CD4-positive, alpha-beta T cell treated with Interferon gamma for 1 hour (primary cell): ENCODE measurements at places on chromosomes 16 and 17.
A peak's percentile ranks its signal among the peaks of the same experiment; 100 is the strongest.

GRCh38 chr16:48049847-48050246 is 105.9 kb downstream of the ABCC12 start:
- no peak for DNase-seq

- DNase-seq = peak; percentile 15
Measured at GRCh38 chr17:41486809-41487530, 2.7 kb downstream of the KRT36 start.

DNA sequence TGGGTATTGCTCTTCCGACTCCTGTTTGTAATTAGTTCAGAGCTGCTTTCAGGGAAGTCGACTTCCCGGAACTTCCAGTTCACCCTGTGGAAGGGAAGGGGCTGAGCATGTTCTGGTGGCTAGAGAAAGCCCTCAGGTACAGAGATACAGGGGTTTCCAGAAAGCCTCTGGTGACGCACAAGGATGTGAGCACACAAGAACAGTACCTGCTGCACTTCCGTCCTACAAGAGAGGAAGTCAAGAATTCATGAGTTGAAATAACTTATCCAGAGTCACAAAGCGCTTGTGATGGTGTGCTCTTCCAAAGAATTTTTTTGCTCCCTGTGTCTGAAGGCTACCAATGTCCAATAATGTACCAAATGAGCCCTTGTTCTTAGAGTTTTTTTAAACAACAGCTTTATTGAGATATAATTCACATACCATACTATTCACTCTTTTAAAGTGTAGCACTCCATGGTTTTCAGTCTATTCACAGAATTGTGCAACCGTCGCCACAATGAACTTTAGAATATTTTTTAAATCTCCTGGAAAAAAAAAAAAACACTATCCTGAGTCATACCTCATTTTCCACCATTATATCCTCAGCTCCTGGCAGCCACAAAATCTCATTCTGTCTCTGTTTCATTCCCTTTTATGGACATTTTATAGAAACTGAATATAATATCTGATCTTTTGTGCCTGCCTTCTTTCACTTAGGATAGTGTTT is 327.6 kb downstream of the CDH13 start:
- DNase-seq = no peak

GRCh38 chr16:78368121-78369102 is 269.0 kb downstream of the WWOX start:
- DNase-seq = no peak

DNA sequence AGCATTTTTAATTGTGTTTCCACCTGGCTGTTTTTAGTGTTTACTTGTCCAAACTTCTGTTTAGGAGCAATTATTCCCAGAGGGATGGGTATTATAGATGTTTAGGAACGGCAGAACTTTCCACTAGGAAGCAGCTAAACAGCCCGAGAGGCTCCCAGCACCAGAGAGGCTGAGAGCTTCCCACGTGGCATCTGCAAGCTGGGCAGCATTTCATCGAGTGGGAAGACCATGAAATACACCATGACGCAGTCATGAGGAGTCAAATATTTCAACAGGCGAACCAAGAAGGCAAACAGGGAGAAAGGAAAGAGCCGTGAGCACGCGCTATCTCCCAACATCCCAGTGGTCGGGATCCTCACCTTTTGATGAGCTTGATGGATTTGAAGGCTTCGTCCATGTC is 24.1 kb downstream of the TMEM204 start:
- no peak for DNase-seq

- peak; percentile 7 for DNase-seq
Measured at GRCh38 chr16:14193316-14193871, 122.3 kb downstream of the MRTFB start.

GRCh38 chr17:69853541-69854224 is 221.3 kb upstream of the KCNJ16 start:
- DNase-seq = no peak

- DNase-seq = no peak
Measured at GRCh38 chr17:15966879-15967248, 21.9 kb downstream of the ADORA2B start.

- peak; percentile 84 for DNase-seq
Measured at GRCh38 chr17:42554250-42555121, 1.8 kb downstream of the HSD17B1 start.

- DNase-seq = no peak
Measured at GRCh38 chr17:56641373-56641772, 47.9 kb downstream of the NOG start.

DNA sequence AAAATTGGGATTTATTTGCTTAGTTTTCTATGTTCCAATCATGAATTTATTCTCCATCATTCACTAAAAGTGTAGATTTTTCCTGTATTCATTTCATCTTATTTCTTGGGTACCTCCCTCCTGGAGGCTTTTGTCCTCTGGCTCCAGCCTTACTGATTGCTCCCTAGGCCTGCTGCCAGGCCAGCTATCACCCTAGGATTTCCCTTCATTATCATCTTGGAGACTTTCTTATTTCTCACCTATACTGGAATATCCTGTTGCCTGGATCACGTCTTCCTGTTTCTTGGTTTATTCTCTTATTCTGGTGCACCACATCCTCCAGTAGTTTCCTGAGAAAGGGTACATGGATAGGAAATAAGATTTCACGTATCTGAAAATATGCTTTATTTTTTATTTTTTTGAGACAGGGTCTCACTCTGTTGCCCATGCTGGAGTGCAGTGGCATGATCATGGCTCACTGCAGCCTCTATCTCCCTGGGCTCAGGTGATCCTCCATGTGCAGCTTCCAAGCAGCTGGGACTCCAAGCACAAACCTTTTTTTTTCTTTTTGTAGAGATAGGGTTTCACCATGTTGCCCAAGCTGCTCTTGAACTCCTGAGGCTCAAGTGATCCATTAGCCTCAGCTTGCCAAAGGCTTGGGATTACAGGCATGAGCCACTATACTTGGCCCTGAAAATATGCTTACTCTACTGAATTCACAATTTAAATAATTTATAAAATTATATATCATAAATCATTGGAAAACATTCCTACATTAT is 13.3 kb upstream of the KPNB1 start:
- DNase-seq = no peak

DNA sequence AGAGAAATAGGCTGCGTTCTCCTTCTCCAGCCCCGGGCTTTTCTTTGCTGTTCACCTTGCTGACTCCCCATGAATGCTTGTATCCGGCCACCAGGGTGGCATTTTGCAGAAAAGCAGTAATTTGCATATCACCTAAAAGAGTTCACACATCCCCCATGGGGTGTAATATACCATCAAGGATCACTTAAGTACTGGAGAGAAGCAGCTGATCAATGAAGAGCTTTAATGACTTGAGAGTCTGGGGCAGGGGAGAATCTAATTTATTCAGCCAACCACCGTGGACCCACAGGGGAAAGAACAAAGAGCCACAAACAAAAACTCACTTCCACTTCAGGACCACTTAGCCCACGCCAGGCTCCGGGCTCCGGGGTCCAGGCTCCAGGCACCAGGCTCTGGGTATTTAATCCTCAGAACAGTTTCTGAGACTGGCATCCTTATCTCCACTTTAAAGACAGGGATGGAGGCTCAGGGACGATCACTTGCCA is 33.9 kb upstream of the SEC14L1 start:
- no peak for DNase-seq

DNA sequence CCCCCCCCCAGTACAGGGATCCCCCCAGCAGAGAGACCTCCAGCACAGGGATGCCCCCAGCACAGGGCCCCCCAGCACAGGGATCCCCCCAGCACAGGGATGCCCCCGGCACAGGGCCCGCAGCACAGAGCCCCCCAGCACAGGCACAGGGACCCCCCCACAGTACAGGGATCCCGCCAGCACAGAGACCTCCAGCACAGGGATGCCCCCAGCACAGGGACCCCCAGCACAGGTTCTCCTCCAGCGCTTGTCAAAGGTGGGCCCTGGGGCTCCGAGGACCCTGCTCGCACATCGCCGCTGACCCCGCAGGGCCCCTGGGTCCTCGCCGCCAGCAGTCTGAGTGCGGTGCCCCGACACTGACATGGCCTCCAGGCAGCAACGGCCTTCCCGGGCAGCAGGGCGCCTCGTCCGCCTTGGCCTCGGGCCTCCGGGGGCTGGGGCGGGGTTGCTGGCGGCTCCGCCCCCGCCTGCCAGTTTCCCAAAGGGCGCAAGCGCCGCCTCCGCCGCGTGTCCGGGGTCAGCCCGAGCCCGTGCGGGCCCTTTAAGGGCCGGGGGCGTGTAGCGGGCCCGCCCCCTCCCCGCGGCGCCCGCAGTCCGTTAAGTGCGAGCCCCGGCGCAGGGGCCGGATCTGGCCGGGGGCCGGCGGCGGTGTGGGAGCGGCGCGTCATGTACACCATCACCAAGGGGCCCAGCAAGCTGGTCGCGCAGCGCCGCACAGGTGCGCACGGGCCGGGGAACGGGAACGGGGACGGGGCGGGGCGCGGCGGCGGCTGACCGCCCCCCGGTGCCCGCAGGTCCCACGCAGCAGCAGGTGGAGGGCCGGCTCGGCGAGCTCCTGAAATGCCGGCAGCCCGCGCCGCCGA is at the start of gene MCRIP2:
TSS of gene MCRIP2 (plus strand) at position 503 of the 863 bp plus-strand sequence. CDS start at position 667, 164 bp downstream.
- DNase-seq = peak; percentile 59

- DNase-seq = peak; percentile 75
Measured at GRCh38 chr16:88442727-88443576, 10.1 kb upstream of the ZFPM1 start.

GRCh38 chr16:67843343-67843765 is 1.2 kb downstream of the THAP11 start:
- DNase-seq = no peak

DNA sequence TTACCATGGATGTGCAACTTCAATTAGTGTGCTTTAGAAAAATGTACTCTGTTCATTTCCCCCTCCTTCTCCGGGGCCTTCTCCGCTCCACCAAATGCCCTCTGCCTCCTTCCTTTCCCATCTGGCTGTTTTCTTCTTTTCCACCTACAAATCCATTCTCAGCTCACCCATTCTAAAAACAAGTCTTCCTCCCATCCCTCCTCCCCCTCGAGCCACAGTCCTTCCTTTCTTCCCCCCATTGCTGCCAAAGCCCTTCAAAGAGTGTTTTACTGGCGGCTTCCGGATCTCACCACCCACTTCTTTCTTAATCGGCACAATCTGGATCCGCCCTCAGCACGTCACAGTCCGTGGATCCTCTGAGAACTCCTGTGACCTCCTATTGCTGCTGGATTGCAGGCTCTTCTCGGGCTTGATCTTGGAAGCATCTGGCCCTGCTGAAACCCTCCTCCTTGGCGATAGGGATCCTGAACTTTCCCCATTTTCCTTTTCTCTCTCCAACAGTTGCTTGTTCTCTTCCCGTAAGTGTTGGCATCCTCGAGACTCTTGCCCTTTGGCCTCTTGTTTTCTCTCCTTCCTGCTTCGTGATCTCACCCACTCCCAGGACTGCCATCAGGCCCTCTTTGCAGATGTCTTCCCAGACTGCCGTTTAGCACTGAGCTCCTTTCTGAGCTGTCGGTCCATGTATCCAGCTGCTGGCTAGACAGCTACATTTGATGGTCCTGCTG is 36.0 kb upstream of the FBXO47 start:
- DNase-seq = peak; percentile 52

GRCh38 chr16:69632828-69633227 is 67.1 kb downstream of the NFAT5 start:
- DNase-seq = no peak
